Neural crest cell (in vitro differentiated cells): ENCODE measurements at places on chromosomes 6 and 20.

DNA sequence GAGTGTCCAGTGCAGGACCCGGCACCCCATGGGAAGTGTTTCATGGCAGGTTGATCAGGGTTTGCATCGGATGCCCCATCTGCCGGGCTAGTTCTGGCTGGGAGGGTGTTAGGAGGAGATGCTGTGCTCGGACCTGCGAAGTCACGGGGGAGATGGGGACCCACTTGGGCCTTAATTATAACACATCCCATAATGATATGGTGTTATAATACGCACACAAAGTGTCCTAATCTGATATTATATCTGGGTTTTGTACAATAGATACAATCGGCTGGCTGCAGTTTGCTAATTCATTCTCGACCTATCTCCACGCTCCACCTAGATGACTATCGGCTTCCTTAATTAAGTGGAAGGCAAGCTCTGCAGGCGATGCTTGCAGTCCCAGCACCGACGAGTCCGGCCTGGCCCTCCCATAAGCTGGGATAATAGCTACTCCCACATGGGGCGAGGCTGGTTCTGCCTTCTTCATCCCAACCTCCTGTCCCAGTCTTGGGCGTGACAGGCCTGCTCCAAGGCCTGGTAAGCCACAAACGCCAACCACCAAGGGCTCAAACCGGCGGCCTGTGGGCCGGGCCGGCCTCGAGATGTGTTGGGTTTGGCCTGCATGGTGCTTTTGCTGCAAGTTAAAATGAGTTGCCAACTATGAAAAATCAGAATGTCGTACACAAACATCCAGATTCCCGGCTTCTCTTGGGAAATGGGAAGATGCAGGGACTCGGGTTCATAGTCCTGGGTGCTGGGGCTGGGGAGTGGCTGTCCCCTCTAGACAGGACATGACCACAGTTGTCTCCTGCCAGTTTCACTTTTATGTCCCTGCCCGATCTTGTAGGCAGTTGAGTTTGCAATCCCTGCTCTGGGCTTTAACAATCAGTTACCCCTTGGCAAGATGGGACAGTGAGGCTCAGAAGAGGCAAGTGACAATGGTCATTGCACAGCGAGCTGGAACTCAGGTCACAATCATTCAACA is 32.7 kb downstream of the CEBPB start:
- no peak for DNase-seq

DNA sequence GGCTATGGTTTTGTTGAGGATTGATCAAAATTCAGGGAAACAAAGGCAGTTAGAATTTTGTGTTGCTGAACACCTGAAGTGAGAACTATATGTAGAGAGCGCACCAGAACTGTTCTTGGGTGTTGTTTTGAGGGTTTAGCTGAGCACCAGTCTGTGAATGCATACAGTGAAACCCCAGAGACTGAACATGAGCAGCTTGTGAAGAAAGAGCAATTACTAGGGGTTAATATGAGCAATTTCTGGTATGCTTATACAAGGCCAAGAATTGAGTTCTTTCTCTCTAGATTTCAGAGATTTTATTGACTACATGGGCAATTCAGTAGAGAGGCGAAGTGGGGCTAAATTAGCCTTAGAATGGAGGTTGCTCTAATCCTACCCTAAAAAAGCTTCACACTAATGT is 93.9 kb downstream of the CD2AP start:
- DNase-seq, result no peak

GRCh38 chr20:41169791-41170351 is 32.5 kb downstream of the PLCG1 start:
- no peak for DNase-seq

GRCh38 chr6:132218059-132218696 is 183.1 kb downstream of the MOXD1 start:
- no peak for DNase-seq

DNA sequence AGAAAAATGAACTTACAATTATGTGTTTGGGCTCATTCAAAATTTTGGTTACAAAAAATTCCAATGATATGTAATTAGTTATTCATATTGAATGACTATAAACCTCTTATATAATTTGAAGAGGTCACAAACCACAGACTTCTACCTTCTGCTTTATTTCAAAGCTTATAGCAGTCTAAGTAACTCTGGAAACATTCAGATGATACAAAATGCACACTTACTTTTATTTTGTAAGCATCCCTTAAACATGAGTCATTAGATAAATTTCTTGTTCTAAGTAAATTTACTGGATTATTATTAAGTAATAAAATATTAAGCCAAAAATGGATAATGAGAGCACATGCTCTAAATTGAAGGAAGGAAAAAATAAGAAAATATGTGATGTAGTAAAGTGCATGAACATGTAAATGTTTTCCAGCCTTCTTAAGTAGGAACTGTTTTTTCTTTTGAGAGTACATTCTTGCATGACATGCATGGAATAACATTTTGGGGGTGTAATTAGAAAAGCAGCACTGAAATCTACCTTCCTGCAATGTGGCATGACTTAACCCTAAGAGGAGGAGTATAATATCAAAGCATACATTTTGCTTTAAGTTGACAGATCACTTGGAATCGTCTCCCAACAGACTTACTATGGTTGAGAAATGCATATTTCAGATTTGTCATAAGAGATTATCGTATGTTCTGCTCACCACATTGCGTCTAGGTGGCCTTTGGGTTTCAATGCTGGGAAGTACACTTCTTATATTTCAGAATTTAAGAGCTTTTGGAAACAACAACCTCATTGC is 372.7 kb upstream of the HSF2 start:
- no peak for DNase-seq
